ENCODE measurements at places on chromosomes 2 and 18.
A peak's percentile ranks its signal among the peaks of the same experiment; 100 is the strongest.

DNA sequence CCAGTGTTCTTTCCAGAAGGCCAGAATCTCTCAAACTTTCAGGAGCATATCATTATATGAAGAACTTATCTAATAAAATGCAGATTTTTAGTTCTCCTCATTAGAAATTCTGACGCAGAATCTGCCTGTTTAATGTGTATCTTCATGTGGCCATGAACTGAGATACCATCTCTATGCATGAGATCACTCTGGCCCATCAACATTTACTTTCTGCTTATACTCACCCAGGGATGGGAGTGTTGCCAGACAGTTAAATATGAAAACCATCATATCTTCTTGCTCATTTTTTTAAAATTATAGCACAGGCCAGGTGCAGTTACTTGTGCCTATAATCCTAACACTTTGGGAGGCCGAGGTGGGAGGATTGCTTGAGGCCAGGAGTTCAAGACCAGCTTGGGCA lies 60.4 kb downstream of the MAPK4 start:
- no peak for DNase-seq

- DNase-seq: no peak
Measured at GRCh38 chr2:46460241-46460921, 19.0 kb upstream of the TMEM247 start.

- peak; percentile 11 for DNase-seq
Measured at GRCh38 chr2:138689705-138690104, 90.5 kb downstream of the NXPH2 start.

GRCh38 chr2:84799772-84800171 lies 81.1 kb downstream of the TRABD2A start:
- DNase-seq: no peak

DNA sequence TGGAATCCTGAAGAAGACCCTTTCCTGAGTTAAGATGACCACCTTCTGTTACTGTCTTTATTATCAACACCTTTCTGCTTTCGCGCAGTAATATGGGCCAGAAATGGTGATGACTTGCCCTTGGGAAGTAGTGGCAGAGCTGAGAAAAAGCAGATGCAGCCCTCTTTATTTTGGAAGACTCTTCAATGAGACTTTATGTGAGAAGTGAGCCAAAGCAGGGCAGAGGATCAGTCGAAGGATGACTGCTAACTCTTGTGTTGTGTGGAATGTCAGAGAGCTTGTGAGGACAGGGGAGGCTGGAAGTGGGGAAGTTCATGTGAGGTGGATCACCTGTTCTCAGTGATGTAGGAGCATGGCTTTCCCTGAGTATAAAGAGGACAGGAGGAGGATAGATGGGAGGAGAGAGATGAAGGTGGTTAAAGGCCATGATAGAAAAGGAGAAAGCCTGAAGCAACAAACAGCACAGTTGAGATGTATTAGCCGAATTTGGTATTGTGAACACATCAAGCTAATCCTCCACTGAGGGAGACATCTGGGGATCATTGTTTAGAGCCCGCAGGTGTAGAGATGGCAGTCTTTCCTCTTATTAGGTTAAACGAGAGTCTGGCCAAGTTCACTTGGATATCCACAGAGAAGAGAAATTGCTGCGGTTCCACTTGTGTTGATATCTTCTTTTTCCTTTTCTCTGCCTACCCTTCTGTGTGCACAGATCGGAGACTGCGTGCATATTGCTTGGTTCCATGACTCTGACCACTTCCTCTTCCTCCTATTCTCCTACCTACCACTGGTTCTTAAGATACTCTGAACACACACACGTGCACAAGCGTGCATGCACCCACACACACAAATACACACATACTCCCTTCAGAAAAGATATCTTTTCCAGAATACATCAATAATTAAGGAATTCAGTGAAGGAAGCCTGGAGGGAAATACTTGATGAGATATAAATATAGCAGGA lies 67.4 kb downstream of the SLC9A2 start:
- DNase-seq: no peak

- DNase-seq: no peak
Measured at GRCh38 chr2:101133492-101134100, 17.6 kb downstream of the TBC1D8 start.

DNA sequence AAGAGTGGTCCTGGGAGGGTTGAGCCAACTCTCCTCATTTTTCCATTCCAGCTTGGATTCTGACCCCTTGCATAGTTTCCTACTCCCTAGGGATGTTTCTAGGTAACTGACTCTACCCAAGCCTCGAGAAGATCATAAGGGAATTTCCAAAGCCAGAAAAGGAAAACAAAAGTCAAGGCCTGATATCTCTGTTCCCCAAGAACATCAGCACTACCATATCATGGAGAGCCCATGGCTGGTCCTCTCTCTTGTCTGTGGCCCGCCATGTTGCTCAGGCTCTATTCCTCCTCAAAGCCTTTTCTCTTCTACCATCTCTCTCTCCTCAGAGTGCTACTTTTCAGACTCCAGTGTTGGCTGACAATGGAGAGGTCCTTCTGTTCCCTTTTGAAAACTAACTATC lies 99.6 kb upstream of the KLF7 start:
- no peak for DNase-seq

DNA sequence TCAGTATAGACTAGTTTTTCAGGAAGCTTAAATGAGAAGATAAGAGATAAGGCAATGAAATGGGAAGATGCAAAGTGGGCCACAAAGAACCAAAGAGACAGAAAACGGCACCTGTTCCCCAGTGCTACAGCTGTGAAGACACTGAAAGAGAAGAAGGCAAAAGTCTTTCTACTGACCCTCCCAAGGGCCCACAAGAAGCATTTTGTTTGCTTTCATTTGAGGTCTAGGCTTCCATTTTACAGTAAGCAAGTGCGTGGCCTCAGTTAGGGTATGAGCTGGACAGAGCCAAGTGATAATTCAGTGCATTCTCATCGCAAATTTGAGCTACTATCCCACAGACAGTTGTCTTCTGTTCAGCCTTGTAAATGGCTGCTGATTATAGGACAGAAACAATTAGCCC lies 53.4 kb upstream of the STK17B start:
- DNase-seq: no peak

DNA sequence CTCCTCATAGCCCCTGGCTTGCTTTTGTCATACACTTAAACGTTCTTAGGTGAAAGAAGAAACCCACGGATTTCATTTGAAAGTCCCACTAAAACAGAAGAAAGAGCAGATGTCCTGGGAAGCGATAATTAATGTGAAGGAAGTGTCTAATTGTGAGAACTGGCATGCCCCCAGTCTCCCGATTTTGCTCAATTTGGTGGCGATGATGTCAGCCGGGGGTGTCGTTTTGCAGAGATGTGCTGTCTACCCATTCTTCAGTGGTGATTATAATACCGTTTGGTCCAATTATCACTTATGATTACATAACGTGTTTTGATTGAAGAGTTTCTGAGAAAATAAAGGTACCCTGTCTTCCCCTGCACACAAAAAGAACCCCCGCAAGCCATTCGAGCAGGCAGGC lies 103.1 kb downstream of the RTN4 start:
- no peak for DNase-seq

DNA sequence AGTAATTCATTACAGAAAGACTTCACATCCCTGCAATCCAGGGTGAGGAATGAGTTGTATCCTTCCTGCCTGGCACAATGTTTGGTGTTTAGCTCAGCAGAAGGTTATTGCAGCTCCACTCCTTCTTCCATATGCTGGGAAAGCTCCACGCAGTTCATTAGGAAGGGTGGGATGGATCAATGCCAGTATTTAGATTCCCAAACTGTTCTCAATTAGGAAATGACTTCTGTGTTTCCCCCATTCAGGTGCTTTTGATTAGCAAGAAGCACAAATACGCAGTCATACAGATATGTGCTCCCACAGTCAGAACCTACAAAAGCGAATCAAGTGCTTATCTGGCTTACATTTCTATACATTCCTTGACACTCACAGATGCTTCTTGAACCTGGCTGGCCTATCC lies 340.6 kb downstream of the NYAP2 start:
- DNase-seq: no peak

DNA sequence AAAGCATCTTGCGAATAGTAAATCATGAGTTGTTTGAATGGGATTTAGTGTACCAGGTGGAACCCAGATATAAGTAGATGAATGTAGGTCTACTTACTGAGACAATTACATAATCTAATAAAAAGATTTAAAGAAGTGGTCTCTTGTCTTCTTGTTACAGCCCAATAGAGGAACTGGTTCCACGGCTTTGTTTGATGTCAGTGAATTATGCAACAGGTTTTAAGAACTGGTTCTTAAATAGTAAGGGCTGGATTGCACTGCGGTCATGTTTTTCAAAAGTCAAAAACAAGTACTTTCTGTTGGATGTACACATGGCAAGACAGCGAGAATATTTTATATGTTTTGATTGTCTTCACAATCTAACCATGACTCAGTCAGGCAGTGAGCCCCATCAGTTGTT lies 15.4 kb upstream of the SLC9A2 start:
- DNase-seq: no peak

DNA sequence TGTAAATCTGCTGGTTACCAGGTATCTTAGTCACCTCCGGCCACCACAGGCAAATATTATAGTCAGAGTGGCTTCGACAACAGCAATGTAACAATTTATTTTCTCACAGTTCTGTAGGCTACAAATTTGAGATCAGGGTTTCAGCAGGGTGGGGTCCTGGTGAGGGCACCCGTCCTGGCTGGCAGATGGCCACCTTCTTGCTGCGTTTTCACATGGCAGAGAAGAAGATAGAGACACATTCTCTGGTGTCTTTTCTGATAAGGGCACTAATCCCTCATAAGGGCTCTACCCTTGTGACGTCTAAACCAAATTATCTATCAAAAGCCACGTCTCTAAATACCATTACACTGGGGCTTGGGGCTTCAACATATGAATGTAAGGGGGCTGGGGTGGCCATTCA lies 843.2 kb upstream of the FANCL start:
- no peak for DNase-seq

DNA sequence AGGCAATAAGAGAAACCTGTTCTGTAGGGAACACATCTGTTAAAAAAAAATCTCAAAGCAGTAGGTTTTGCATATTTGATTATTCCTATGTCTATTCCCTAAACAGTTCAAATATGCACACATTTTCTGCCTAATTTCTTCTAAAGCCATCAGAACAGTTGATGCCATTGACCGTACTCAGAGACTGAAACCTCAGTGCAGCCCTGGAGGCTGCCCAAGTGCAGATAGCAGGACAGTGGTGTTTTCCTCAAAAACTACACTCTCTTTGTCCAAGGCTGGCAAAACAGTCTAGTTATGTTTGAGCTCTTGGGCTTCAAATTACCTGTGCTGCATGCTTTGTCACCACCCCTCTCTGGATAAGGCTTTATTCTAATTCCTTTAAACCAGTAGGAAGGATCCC lies 23.3 kb upstream of the NFE2L2 start:
- DNase-seq: no peak

- no peak for DNase-seq
Measured at GRCh38 chr2:98468621-98469236, 24.1 kb downstream of the INPP4A start.

GRCh38 chr2:150271952-150272802 lies 215.3 kb downstream of the RND3 start:
- DNase-seq: peak; percentile 79

- peak; percentile 33 for DNase-seq
Measured at GRCh38 chr2:65277791-65278483, 50.3 kb downstream of the ACTR2 start.

GRCh38 chr2:10389573-10389972 lies 58.6 kb downstream of the ODC1 start:
- DNase-seq: peak; percentile 56

- DNase-seq: no peak
Measured at GRCh38 chr18:70671889-70672565, 383.2 kb downstream of the SOCS6 start.

DNA sequence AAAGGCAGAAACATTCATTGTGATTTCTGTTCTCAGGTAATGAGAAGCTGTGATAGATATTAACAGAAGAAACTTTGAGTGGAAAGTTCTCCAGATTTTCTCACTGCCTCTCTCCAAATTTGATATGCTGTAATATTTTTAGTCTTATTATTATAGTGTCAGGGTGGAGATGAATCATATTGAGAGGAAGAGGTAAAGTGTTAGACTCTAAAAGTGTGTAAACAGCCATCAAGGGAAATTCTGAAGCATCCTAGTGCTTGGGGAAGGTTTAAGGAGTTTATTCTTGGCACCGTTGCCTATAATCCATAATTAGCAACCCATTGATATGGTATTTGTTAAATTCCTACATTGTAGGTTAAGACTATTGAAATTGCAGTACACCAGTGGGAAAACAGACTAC lies 104.7 kb upstream of the NABP1 start:
- DNase-seq: no peak

DNA sequence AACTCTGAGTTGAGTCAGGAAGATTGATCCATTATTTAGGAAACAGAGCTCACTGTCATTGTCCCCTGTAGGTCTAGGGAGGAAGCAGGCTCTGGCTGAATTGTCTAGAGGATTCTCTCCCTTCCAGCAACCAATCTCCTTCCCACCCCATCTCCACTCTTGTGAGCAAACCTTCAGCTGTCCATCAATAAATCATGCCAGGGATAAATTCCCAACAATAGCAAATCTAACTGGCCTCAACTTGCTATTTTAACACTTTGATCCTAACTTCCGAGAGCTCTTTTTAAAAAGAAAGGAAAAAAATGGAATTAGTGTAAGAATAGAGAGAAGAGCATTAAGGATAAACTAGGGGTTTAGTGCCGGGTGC lies 53.5 kb downstream of the ATP8B1 start:
- no peak for DNase-seq

- no peak for DNase-seq
Measured at GRCh38 chr2:28779001-28779400, 27.4 kb downstream of the PPP1CB start.

GRCh38 chr2:100812573-100812972 lies 7.4 kb upstream of the NPAS2 start:
- DNase-seq: no peak

- peak; percentile 58 for DNase-seq
Measured at GRCh38 chr2:225104971-225105370, 62.7 kb upstream of the DOCK10 start.

- DNase-seq: no peak
Measured at GRCh38 chr2:207764096-207764630, 5.5 kb downstream of the FZD5 start.

DNA sequence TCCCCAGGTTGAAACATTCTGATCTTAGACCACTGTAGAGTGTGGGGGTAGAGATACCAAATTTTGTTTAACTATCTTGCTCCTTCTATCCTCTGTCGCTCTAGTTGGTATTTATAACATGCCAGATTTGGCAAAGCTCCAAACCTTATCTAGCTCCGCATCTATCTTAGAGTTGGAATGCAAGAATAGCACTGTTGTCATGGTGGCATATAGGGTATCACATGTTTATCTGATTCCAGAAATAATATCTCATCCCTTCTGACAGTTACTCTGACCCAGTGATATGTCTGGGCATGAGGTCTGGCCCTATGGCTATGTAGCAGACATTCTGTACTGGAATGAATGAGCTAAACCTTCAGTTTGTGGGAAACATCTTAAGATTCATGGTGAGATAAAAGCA lies 51.7 kb downstream of the CABYR start:
- no peak for DNase-seq

- DNase-seq: no peak
Measured at GRCh38 chr18:75057169-75057960, 151.6 kb downstream of the PTGR3 start.

DNA sequence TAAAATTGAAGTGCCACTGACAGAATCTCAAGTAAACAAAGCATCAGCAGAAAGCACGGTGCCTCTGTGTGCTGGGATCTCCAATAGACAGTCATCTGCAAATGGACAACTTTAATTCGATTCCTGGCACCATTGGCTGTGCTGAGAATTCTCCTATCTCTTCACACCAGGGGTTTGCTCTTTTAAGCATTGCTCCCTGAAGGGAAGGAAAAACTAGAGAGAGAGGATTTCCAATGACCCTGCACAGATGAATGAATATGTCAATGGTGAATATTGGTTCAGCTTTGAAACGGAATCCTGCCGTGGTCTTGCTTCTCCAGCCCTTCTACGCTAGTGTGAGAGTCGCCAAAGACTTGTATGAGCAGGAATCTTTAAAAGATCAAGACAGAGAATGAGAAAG lies 97.9 kb downstream of the FIGN start:
- DNase-seq: no peak

All from kidney tubule cell (primary cell).